Mammary microvascular endothelial cell (primary cell): ENCODE measurements at places on chromosomes 16 and 17. TPM values are rescaled to one million over a fixed set of nuclear protein-coding genes. Genes with fewer than 3 reads are reported as not detected.

The CASKIN2 gene
- total RNA-seq, result 24.2 and 32.8 TPM in 2 replicates

The SOST gene
- not detected in 2 replicates for total RNA-seq

The NRN1L gene
- total RNA-seq, result 0.69 TPM in 1 of 2 replicates, not detected in the other

The HSD11B2 gene
- not detected in 2 replicates for total RNA-seq

The WNK4 gene
- total RNA-seq, result 2.9 and 3.7 TPM in 2 replicates

The RNF40 gene
- total RNA-seq, result 68.8 and 74.6 TPM in 2 replicates

The KRT13 gene
- not detected in 2 replicates for total RNA-seq

The PYCARD gene
- total RNA-seq, result 38.3 and 39.4 TPM in 2 replicates

The RSL1D1 gene
- 138 and 152 TPM in 2 replicates for total RNA-seq

The PERCC1 gene
- not detected in 2 replicates for total RNA-seq

The MYH8 gene
- not detected in 2 replicates for total RNA-seq

The MYCBPAP gene
- 0.67 and 2.3 TPM in 2 replicates for total RNA-seq

The CCL17 gene
- not detected in 2 replicates for total RNA-seq
